Dermis blood vessel endothelial cell (primary cell): ENCODE measurements at places on chromosomes 4 and X. TPM values are rescaled to one million over a fixed set of nuclear protein-coding genes. Genes with fewer than 3 reads are reported as not detected.

GRCh38 chrX:14528629-14529289 is 577 bp upstream of the GLRA2 start:
- DNase-seq = peak; percentile 6

The AKAP4 gene
- not detected in 2 replicates for total RNA-seq

DNA sequence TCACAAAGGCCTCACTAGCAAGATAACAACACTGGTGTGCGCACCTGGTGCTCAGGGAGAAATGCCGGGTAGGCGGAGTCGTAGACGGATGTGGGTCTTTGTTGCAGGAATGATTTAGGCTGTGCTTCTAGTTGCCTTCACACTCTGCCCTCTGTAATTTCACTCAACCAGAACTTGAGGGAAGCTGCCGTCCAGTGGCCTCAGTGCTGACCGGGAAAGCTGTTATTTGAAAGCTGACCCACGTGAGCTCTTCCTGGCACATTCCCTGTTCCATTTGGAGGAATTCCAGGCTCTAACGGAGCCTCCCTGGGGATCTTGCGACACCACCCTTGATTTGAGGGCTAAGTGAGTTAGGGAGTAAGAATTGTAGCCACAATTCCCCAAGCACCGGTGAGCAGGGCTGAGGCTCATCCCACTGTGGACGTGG is 15.9 kb downstream of the SH3TC1 start:
- DNase-seq = peak; percentile 27

- DNase-seq = no peak
These were observed 41.3 kb upstream of the ASMTL start for GRCh38 chrX:1493877-1494510.

- no peak for DNase-seq
These were observed 16.2 kb downstream of the PIGG start for GRCh38 chr4:515251-515650.
